Astrocyte of the hippocampus (primary cell): ENCODE measurements at places on chromosomes 2 and 18.

GRCh38 chr2:226477221-226478108 lies 322.2 kb downstream of the IRS1 start:
- peak; percentile 23 for DNase-seq

DNA sequence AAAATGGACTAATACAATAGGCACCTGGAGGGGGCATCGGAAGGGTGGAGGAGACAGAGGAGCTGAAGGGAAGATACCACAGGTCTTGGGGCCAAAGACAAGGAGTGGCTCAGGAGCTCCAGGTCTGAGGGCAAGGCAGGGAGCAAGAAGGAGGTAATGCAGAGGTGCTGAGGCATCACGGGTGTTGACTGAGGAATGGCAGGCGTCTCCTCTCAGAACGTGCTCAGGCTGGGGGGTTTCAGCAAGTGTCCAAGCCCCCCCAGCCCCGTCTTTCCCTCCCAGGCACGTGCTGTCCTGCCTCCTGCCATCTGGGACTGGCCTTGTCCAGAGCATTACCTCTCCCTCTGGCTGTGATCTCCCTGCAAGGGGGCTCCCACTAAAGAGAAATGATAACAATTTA lies 265.4 kb downstream of the DCDC2C start:
- no peak for DNase-seq

- no peak for DNase-seq
Observed at GRCh38 chr18:40017021-40017420, 1938.0 kb upstream of the PIK3C3 start.

DNA sequence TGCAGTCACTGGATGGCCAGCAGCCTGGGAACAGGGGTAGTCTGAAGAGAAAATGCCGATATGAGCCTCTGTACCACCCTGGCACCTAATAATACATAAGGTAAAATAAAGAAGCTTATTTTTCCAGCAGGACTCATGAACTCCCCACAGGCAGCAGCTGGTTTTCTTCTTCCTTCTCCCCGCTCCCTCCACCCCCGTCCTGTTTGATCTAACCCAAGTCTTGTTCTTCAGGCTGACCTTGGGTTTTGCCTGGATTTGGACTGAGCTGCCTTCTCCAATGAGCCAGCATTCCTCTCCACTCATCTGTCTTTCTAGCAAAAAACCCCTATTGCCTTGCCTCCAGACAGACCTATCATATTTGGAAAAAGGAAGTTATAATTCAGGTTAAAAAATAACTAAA lies 111.8 kb downstream of the CELF4 start:
- DNase-seq: no peak

GRCh38 chr2:48715042-48715899 lies 40.3 kb downstream of the LHCGR start:
- peak; percentile 47 for DNase-seq

DNA sequence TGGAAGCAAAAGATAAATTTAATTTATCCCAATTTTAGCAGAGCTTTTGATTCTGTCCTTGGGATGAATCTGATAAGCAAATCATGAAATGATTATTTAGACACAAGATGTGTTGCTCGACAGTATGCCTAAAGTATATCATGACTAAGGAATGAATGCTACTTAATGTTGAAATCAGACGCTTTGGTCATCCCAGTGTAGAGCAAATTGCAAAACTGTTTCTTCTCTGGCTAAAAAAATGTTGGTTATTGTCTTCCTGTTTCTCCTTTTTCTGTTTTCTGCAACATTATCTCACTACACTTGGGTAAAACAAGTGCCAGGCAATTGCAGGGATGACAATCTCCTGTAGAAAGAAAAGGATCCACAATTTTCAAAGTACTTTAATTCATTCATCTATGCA lies 66.4 kb downstream of the BABAM2 start:
- no peak for DNase-seq
